ENCODE measurements at places on chromosomes 2 and 18.

- no peak for DNase-seq
These were observed 47.2 kb downstream of the DYSF start for GRCh38 chr2:71500426-71501079.

DNA sequence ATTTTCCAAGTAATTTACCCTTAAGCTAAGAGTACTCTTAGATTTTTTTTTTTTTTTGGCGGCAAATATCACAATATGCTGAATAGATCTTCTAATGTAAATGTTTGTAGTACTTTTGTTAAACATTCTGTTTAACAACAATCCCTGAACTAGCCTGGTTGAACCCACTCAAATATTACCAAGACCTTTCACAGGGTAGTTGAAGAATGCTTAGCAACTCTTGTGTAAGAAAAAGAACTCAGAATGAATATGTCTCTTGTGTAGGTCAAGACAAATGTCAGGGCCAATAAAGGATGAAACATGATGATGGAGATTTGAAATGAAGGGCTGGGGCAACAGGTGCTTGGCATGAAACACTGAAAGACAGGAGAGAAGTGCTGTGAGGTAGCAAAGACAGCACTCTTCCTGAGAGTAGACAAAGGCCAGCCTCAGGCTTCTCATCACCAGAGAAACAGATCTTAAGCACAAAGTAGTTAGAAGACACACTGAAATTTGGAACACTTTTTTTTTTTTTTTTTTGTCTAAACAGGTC lies 597.3 kb downstream of the ERBB4 start:
- no peak for DNase-seq

- no peak for DNase-seq
These were observed 5.1 kb downstream of the NEUROD1 start for GRCh38 chr2:181675254-181675653.

DNA sequence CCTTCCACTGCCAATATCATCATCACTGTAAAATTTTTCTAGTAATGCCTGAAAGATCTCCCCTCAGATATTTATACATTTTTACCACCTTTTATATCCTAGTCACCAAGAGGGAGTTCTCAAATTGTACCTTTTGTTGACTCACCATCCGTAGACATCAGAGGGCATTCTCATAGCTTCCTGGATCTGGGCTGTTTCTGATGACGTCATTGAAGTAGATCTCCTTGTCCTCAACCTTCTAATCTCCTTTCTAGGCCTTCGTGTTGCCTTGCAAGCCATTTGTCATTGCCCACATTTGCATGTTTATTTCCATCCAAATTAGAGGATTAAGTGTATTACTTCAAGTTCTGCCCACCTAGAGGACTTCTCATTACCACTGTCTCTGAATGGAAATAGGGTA lies 193.4 kb upstream of the NRXN1 start:
- DNase-seq: no peak

GRCh38 chr2:168220965-168221819 lies 26.2 kb downstream of the STK39 start:
- peak; percentile 25 for DNase-seq

- no peak for DNase-seq
These were observed 196.1 kb downstream of the BABAM2 start for GRCh38 chr2:28086611-28087010.

DNA sequence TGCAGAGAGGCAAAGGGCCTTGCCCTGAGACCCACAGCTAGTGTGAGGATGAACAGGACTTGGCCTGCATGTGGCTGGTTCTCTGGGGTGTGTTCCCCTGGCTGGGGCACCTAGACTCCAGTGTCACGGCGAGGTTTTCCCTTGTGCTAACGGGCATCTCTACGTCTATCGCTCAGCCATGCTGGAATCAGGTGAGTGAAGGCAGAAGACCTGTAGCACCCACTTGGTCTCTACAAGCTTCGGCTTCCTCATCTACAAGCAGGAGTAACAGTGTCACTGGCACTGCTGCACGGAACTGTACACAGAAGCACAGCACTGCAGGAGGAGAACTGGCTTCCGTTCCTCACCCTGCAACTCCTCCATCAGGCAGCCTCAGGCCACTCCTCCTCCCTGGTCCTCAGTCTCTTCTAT lies 30.6 kb downstream of the HS1BP3 start:
- no peak for DNase-seq
